ENCODE measurements at places on chromosomes 1 and 21. TPM values are rescaled to one million over a fixed set of nuclear protein-coding genes. Genes with fewer than 3 reads are reported as not detected.

The PLA2G2F gene
- not detected for polyA plus RNA-seq

DNA sequence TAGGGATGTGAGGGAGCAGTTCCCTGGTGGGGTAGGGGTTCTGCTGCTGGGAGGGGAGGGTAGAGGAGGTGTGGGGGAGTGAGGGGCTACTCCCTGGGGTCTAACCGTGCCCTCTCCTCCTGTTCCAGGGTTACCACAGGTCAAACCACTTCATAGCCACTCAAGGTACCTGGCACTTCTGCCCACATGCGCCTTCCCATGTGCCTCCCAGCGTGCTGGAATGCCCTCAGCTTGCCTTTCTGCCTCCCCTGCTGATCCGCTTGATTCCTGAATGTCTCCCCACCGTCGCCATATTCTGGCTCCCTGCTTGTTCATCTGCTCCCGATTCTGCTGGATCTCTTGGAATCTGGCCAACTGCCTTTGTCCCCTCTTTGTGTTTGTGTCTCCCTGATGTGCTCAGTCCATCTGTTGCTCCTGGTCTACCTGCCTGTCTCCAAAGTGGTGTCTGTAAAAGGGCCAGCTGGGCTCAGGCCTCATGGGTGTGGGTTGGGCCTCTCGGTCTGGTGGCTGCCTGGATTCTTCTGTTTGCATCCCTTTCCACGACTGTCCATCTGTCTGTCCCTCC is 74.4 kb downstream of the PTPRU start:
- H3K4me3 ChIP-seq: no peak overlapping the region
- H3K27me3 ChIP-seq: peaks cover 62% of the 10 kb centered on the region
- H3K27ac ChIP-seq: no peak overlapping the region

The CLCA2 gene
- polyA plus RNA-seq: not detected

The PGLYRP4 gene
- not detected for polyA plus RNA-seq

The GLIS1 gene
- polyA plus RNA-seq: not detected

DNA sequence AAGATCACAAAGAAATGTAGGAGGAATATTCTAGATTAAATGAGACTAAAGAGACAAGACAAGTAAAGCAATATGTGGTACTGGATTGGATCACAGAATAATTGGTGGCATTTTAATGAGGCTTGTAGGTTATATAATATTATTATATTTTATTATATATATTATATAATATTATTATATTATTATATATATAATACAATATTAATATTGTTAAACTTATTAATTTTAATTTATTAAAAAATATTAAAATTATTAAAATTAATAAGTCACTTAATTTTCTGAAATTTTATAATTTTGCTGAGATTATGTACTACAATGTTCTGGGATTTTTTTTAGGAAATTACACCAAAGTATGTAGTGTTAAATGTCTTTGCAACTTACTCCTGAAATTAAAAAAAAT is 311.9 kb downstream of the COL11A1 start:
- H3K4me3 ChIP-seq: no peak overlapping the region
- no peak overlapping the region for H3K27ac ChIP-seq
- no peaks in the 10 kb centered on the region for H3K4me1 ChIP-seq
- no peaks in the 10 kb centered on the region for H3K27me3 ChIP-seq
- no peak for DNase-seq
- H3K36me3 ChIP-seq: no peaks in the 10 kb centered on the region

DNA sequence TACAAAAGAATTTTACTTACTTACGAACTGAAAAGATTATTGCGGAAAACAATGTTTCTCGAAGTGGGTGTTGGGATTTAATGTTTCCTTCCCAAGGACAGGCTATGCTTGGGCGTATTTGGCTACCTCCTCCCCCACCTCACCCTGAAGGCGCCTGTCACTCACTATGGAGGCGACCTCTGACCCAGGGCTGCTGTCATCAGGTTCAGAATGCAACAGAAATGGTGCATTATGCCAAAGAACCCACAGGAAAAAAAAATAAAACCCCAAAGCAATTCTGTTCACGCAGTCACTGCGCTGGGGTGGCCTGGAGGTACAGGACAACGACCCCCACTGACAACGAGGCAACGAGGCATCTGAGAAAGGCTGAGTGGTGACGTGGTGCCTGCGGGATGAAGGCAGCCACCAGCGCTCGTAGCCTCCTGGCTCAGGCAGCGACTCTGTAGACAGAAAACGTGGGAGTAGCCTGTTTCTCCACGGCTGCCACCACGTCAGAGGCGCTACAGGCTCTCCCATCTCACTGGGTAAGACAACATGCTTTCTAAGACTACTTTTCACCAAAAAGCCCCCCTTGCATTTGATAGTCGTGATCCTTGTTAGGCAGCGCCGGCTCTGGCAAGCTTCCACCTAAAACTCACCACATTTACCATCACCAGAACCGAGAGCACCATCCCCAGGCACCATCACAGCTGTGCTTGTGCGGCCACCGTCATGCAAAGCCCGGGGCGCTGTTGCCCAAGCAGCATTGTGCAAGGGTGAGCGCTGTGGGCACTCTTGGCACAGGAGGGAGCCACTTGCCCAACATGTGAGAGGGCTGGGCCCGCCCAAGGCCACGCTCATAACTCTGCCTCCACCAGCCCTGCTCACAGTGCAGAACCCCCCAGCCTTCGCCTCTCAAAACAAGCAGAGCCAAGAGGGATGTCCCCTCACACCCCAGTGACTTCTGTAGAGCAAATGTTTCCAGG is 14.3 kb downstream of the NADK start:
- no peak overlapping the region for H3K27ac ChIP-seq
- peaks cover 96% of the 10 kb centered on the region for H3K36me3 ChIP-seq
- H3K4me1 ChIP-seq: peaks cover 36% of the 10 kb centered on the region
- no peaks in the 10 kb centered on the region for H3K27me3 ChIP-seq

The FCMR gene
- polyA plus RNA-seq: not detected

The TMEM82 gene
- polyA plus RNA-seq: not detected

Measured in K562 (cell line).